ENCODE measurements at places on chromosomes 16 and 17.

DNA sequence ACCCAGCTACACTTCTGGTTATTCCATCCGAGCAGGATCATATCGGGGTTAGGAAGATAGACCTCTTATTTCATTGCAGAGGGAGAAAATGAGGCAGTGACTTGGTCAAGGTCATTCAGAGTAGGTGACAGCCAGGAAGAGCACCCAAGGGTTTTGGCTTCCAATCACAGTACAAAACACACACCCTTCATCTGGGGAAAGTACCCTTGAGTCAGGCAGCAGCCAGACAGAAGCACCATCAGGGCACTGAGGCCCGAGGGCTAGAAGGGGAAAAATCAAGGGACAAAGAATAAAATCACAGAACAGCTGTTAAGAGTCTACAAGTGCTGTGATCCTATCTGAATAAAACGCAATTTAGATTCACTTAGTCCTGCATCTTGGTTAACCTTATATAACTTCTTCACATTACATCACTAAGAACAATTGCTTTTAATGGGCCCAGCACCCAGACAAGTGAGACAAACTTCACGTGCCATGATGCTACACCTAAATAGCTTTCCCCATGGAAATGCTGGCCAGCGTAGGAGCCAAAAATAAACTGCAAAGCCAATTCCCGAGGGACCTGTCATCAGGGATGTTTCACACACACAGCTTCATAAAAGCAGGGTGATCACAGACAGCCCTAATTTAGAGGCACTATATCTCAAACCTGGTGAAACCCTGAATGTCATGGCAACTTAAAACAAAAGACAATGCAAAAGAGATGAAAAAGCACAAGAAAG is 4.9 kb downstream of the UBE2O start:
- DNase-seq: no peak

- DNase-seq: no peak
Measured at GRCh38 chr17:66533572-66533971, 231.2 kb downstream of the PRKCA start.

- DNase-seq: no peak
Measured at GRCh38 chr17:64622931-64623654, 39.0 kb downstream of the SMURF2 start.

DNA sequence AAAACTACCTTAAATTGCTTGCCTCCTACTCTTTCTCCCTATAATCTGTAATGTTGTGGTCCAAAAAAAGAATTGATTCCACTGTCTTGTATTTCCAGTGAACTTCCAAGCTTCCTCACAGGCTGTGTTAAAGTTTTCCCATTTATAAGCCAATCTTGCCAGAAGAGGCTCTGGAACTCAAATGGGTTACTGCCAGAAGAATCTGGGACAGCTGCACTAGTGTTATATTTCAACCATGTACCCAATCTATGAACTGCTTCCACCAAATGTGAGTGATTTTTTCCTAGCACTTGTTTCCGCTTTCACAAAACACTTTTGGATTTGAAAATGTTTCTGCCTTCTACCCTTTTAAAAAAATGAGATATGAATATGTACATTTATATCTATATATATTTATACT is 1.8 kb downstream of the CCDC43 start:
- no peak for DNase-seq

GRCh38 chr17:28960256-28961061 is 9.1 kb upstream of the PHF12 start:
- no peak for DNase-seq

DNA sequence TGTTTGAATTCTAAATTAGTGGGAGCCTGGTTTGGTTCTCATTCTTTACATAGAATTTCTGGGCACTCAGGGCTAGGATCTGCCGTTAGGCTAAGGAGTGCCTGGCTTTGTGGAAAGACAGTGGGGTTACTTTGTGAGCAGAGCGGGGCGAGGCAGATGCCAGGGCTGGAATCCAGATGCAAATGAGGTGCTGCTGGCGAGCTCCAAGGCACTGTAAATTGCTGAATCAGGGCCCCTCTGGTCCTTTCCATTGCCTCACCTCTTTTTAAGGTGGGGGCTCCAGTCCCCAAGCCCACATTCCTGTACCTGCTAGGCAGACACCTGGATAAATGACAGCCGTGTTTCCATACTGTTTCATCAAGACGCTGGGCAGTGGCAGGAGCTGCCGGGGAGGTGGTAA is 33.8 kb downstream of the PIPOX start:
- no peak for DNase-seq

DNA sequence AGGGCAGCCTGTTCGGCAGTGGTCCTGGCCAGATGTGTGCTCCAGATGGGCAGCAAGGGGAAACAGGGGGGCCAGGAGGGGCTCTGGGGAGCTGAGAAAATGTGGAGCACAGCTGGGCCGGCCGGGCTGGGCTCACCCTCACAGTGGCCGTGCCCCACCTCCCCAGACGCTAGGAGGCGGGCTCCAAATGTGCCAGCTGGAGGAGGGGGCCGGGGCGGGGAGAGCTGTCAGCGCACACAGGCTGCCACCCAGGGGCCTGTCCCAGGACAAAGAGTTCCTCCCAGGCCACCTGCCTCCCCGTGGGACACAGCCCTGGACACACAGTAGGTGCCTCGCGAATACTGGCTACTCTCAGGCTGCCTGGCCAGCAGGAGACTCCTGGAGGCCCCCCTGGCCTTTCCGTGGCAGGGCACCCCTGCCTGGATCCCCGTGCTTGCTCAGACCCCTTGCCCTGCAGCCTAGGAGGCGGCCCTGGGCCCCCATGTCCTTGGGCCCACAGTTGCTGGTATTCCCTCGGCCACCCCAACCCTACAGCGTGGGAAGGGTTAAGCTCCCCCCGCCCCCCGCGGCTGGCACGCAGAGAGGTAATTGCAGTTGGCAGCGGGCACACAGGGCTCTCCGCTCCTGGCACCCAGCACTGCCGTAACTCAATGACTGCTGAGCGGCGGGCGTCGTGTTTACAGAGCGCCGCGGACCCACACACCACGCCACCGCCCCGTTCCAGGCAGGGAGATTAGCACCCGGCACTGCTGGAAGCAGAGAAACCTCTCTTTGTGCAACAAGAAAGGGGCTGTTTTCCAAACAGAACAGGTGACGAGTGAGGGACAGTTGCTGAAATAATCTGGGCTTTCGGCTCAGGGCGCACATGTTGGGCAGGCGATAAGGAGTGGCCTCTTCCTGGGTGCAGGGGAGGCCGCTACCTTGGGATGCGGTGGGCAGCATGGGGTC is 32.2 kb downstream of the BAHCC1 start:
- DNase-seq: no peak

DNA sequence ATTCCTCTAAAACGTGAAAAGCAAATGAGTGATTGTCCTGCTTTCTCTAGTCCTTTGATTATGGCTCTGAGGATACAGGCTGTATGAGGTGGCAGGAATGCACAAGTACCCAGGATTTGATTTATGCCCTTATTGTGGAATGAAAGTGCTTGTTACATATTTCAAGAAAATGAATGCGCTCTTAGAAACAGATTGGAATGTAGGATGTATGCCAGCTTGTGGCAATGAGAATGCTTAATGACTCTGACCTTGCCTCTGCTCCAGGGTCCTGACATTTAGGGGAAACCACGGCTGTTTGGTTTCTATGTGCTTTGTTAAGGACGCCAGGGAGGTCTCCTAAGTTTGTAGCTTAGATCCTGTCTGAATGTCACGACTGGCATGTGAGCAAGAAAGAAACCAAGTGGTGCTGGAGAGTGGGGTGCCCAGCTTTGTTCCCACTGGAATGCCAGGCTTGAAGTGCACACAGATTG is 22.0 kb downstream of the PRCD start:
- no peak for DNase-seq

GRCh38 chr16:35194681-35195080 is 1735.3 kb downstream of the TP53TG3F start:
- DNase-seq: no peak

DNA sequence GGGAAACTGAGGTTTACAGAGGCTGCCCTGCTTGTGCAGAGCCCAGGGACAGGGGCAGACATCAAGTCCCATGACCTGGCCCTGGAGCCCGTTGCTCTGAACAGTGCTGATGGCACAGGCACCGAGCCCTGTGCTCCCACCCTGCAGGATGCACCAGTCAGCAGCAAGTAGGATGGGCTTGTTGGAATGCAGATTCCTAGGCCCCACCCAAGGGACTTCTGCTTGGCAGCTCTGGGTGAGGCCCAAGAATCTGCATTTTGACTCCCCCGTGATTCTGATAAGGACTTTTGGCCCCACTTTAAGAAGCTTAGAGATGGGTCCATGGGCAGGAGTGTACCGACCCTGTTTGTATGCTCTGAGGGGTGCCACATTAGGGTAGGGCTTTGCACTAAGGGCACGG is 23.3 kb downstream of the LASP1 start:
- no peak for DNase-seq

GRCh38 chr17:19673623-19674022 is 25.1 kb downstream of the ALDH3A2 start:
- DNase-seq: no peak

DNA sequence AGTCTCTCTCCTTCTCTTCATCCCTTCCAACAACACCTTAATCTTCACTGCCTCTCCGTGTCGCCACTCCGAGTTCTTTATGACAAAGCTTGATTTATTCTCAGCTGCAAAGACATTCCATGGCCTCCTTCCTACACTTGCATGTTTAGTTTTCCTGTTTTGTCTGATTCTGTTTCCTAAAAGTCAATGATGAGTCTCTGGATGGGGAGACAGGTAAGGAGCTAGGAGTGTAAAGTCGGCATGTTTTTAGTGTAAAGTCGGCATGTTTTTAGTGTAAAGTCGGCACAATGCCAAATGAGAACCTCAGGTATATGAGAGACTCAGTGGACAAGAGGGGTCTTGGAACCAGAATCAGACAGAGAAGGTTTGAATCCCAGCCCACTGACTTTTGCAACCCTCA is 362.3 kb upstream of the EEF2KMT start:
- no peak for DNase-seq

GRCh38 chr17:6166492-6167179 is 96.5 kb downstream of the WSCD1 start:
- no peak for DNase-seq

GRCh38 chr17:81578038-81578441 is 25.9 kb upstream of the FAAP100 start:
- DNase-seq: no peak

- DNase-seq: no peak
Measured at GRCh38 chr17:67289181-67289876, 44.3 kb upstream of the HELZ start.

GRCh38 chr17:34225046-34225445 is 30.0 kb upstream of the CCL2 start:
- DNase-seq: no peak

DNA sequence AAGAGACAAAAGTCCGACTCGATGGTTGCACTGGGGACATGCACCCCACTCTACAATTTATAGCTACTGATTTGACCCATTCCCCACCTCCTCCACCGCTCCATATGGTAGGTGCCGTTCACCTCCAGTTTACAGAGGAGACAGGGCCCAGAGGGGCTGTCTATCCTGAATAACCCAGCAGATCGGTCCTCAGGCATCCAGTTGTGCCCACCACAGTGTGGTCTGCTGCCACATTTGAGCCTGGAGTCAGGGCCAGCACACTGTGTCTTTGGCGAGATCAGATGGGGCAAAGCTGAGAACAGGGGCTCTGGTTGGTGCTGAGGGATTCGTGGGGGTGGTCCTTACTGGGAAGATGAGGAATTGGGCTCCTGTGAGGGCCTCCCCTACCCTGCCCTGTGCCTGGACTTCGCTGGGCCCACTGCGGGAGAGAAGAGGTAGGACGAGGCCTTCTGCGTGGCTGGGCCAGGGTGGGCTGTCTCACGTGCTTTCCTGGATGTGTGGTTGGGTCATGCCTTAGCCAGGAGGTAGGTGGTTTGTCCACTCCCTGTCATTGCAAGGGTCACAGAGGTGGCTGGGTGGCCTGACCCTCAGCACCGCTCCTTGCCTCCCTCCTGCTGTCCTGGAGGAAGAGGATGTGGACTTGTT is 2.8 kb downstream of the ADCY7 start:
- no peak for DNase-seq

GRCh38 chr17:66540131-66540781 is 237.8 kb downstream of the PRKCA start:
- no peak for DNase-seq

GRCh38 chr17:29588017-29588561 is 1.4 kb downstream of the GIT1 start:
- DNase-seq: no peak

DNA sequence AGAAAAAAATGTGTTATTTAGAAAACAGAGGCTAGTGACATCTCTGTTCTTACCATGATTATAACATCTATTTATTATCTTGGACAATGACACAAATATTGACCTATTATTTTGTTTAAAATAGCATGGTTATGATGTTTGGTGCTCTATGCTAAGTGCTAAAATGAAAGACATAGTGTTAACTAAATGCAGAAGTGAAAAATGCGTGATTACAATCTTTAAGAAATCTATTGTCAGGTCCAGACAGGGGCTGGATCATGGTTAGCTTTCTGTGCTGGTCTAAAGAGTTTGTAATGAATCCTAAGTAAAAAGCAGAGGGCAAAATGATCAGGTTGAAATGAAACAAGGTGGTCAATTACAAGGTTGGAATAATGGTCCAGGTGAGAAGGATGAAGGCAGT is 622 bp upstream of the KRT28 start:
- DNase-seq: no peak

DNA sequence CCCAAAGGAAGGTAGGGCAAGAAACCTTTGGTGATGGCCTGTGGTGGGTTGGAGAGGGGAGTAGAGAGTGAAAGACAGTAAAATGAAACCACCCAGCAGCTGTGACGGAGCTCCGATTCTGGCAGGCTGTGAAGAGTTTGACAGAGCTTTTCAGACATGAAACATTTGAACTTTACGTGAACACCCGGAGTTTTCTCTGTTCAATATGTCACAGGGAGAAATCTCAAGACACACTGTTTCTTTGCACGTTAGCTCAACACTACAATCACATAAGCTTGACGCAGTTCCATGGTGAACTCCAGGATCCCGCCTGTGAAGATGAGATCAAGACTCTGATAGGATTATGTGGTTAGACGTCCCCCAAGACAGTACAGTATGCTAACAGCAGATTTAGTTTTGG is 79.6 kb upstream of the CDH11 start:
- no peak for DNase-seq

DNA sequence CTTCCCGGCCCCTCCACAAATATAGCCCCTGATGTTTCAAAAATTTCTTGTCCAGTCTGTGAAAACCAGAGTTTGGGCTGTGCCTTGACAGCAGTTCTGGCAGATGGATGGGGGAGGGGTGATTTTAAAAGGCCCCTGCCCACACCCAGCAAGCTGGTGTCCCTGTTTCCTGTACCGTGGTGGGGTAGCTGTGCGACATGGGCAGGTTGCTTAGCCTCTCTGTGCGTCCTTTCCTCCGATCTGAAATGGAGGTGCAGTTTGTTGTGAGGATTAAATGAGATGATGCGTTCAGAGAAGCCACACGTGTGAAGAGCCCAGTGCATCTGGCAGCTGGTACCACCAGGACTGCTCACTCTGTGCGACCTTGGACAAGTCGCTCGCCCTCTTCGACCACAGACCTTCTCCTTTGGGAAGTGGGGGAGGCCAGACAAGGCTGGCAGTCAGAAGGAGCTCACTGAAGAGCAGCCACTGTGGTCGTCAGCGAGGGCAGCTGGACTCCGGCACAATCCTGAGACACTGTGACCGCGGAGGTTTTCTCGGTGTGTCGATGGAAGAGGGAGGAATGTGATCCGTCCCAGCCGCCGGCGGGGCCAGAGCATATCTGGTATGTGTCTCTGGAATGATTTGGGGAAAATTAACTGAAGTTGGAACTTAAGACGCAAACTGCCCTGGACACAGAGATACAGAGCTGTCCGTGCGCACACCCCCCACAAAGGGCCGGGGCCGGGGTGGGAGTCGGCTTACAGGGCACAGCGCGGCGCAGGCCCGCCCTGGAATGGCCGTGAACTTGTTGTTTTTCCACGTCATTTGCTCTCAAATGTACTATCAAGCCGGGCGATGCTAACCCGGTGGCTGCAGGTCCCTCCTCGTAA is 721 bp upstream of the WFIKKN2 start:
- DNase-seq: no peak

- no peak for DNase-seq
Measured at GRCh38 chr16:2776500-2777139, 460 bp downstream of the ELOB start.

Data from stimulated activated CD8-positive, alpha-beta memory T cell treated with anti-CD3 and anti-CD28 coated beads, Interleukin-15, amount 100 ng/mL, for 4 hours (primary cell).